ENCODE measurements at places on chromosomes 1 and 21. TPM values are rescaled to one million over a fixed set of nuclear protein-coding genes. Genes with fewer than 3 reads are reported as not detected.

GRHL3 gene
- 0.04 TPM for polyA plus RNA-seq

LORICRIN gene
- polyA plus RNA-seq: not detected

OR6N1 gene
- not detected for polyA plus RNA-seq

IFI44 gene
- 4.3 TPM for polyA plus RNA-seq

CASQ2 gene
- polyA plus RNA-seq: not detected

ZNF669 gene
- polyA plus RNA-seq: 7.4 TPM

DDAH1 gene
- 102 TPM for polyA plus RNA-seq

ADAM30 gene
- polyA plus RNA-seq: not detected

DNM3 gene
- 0.46 TPM for polyA plus RNA-seq

PCP4L1 gene
- polyA plus RNA-seq: not detected

RHD gene
- not detected for polyA plus RNA-seq

RHBDL2 gene
- polyA plus RNA-seq: 0.32 TPM

PAFAH2 gene
- polyA plus RNA-seq: 9.3 TPM

AQP10 gene
- not detected for polyA plus RNA-seq

HTR6 gene
- not detected for polyA plus RNA-seq

CA6 gene
- polyA plus RNA-seq: not detected

CYP2J2 gene
- polyA plus RNA-seq: 0.10 TPM

Data from AG04450 (cell line).